ENCODE measurements at places on chromosomes 11 and 22.

- no peak for DNase-seq
These were observed 31.6 kb upstream of the PRR5 start for GRCh38 chr22:44670220-44670988.

DNA sequence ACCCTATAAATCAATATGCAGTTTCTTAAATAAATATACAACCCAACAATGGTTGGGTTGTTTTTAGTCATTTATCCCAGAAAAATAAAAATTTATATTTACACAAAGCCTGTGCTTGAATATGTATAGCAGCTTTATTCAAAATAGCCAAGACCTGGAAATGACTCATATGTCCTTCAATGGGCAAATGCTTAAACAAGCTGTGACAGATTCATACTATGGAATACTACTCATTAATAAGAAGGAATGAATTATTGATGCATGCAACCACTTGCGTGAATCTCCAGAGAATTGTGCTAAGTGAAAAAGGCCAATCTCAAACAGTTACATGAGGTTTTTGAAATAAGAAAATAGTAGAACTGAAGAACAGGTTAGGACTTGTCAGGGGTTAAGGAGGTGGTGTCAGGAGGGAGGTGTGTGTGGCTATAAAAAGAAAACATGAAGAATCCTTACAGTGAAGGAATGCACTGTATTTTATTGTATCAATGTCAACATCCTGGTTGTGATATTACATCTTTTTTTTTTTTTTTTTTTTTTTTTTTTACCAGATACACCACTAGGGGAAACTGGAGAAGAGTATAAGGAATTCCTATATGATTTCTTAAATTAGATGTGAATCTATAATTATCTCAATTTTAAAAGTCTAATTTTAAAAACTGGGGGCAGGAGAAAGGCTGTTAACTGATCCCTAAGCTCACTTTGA, 82.4 kb upstream of the CD44 start:
- DNase-seq = no peak

- DNase-seq = no peak
These were observed 3.6 kb downstream of the MMP1 start for GRCh38 chr11:102794382-102794781.

- DNase-seq = no peak
These were observed 151.4 kb downstream of the CACNA1I start for GRCh38 chr22:39722032-39722325.
